ENCODE measurements at places on chromosomes 2 and 18.

GRCh38 chr2:446303-446874, 158.5 kb upstream of the ALKAL2 start:
- DNase-seq, result no peak

GRCh38 chr2:29063646-29064345, 10.5 kb downstream of the PCARE start:
- DNase-seq, result no peak

DNA sequence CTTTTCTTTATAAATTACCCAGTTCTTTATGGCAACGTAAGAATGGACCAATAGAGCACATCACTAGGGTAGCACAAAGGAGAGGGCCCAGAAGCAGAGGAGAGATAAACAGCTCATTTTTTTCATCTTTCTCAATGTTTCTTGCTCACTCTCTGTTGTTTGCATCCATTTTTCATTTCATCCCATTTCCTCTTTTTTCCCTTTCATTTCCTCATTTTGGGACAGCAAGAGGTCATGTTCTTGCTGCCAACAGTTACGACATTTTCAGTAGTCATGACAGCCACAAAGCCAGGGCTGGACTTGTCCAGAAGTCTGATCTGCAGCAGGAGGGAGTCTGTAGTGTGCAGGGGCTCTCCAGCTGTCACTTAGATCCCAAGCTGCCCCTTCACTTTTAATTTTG, 52.7 kb upstream of the CYP1B1 start:
- DNase-seq, result no peak

DNA sequence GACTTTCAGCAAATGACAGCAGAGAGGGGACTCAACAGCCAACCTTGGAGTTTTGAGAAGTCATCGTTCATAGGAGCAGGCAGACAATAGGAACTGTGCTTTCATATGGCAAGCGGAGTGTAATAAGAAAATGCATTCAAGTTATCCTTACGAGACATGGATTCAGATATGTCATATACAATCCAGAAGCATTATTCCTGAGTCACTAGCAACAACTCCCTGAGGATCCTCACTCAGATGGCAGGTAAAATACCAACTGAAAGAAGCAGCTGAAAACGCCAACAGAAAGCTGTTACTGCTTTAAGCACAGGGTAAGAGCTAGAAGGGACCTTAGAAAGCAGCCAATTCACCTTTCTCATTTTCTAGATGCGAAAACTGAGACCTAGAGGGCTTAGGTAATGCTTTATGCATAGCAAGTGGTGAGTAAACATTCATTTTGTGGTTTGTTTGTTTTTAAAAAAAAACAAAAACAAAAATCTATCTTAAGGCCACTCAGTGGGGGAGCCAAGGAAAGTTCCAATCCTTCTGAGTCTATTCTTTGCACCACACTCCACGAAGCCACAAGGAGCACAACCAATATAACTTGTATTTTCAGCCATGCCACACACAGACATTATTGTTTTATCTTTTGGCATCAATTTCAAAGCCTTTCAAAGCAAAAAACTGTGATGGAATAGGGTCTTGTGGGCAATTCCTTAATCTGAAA, 89.1 kb upstream of the RIOK3 start:
- no peak for DNase-seq

DNA sequence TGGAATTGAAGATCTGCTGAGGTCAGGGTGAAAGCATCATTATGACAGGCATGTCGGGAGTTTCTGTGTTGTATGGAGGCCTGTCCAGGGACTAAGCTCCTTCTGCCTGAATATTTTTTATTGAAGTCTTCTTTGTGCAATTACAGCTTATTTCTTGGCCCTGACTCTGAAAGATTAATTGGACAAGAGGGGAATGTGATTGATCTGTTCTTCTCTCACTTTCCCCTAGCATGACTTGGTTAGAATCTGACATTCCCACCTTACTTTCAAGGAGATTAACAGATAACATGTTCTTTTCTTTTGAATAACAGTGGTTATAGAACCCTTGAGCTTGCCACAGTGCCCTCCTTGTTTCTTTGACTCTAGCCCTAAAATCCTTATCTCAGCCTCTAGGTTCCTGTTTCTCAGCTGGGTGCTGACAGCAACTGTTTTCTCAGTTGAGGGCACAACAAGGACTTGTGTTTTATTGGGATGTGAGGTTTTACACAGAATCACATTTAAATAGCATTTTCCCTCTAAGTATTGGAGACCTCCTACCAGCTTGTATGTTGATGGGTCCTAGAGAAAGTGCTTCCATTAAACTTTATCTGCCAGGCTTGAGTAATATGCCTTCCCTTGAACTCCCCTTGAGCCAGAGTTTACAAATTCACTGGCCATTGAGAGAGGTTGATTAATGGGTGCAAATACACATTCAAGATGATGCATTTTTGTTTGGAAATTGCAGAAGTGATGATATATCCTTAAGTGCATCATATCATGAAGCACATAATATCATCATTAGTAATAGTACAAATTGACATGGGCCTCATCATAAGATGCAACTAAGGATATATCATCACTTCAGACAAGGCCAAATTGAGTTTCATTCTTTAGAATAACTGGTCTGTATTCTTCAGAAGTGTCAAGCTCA, 12.5 kb downstream of the TTLL4 start:
- DNase-seq, result no peak

- DNase-seq, result no peak
These were observed 468.9 kb downstream of the PARD3B start for GRCh38 chr2:205014201-205014600.

- no peak for DNase-seq
These were observed 16.0 kb downstream of the INSIG2 start for GRCh38 chr2:118103951-118104940.

DNA sequence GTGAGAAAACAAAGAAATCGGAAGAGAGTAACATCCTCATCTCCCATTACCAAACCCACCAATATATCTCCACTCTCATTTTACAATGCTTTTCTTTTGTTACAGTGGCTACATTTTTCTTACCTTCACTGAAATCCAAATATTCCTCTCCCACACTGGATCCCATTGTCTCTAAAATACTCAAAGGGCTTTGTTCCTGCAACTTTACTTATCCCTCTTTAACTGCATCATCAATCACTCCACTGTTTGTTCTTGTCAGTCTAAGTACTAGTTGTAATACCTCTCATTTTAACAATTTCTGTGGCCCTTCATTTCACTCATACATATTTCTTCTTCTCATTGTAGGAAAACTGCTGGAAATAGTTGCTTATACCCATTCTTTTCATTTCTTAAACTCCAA, 464.2 kb upstream of the PIK3C3 start:
- DNase-seq, result no peak

GRCh38 chr18:2508155-2508554, 63.1 kb downstream of the METTL4 start:
- DNase-seq, result no peak

- DNase-seq, result no peak
These were observed 12.6 kb downstream of the GNLY start for GRCh38 chr2:85706599-85707296.

DNA sequence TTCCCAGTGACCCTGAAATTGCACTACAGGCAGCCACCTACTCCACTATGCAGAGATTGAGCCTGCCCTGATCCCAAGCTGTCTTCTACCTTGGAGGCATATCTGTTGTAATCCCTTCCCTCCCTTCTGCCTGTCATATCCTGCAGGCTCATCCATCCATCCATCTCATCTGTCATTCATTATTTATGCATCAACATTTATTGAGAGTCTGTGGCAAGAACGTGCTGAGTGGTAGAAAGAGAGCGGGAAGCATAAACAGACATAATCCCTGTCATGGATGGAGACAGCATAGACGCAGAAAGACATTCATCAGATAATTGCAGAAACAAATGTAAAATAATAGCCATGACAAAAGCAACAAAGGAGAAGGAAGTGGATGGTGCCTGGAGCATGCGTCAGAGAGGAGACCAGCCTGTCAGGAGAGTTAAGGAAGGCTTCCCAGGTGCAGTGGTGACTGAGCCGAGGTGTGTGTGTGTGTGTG, 110.7 kb upstream of the STPG4 start:
- DNase-seq, result no peak

DNA sequence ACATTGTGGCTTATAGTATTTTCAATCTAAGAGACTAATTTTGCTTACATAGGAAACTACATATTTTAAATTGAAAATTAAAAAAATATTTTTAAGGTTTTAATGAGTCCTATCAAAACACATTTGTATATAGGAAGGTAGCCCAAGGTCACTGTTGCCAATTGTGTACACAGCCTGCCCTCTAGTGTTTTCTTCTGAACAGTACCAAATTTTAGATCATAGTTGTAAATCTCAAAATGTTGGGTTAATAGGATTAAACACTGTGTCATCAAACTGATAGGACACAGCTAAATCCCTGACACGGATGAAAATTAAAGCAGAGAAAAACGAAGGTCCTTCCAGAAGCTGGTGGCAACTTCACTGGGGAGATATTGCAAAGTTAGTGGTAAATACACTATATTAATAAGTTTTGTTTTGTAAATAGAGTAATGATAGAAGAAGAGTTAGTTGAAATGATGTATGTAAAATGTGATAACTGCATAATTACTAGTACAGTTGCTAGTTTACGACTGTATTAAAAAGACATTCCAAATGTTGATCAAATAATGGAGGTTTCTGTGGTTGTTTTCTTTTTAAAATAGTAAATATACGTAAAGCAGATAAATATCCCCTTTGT, 19.7 kb downstream of the CLUL1 start:
- no peak for DNase-seq

DNA sequence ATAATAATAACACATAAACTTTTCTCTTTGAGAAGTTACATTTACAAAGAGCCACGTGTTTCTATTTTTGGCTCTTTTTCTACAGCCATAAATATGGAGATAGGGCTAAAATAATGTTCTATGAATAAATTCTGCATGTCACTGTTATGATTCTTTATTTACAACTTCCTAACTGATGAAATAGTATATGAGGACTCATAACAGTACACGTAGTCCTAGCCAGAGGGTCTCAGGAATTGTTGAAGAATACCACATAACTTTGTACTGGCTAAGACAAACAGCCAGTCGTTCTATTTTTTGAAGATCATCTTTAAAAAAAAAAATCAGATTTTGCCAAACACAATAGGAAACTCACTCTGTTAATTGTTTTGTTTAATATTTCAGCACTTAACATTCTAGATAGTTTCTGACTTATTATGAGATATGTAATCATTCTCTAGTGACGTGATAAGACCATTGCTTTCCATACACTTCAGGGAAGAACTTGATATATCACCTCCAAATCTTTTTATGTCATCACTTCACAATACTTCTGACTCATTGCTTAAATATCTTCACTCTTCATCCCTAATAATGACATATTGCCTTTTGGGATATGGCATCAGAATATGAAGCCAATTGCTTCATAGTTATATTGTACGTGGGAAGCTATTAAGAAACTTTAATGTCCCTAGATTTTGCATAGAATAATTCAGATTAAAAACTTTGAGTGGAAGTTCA, 256.1 kb downstream of the XIRP2 start:
- DNase-seq, result no peak

DNA sequence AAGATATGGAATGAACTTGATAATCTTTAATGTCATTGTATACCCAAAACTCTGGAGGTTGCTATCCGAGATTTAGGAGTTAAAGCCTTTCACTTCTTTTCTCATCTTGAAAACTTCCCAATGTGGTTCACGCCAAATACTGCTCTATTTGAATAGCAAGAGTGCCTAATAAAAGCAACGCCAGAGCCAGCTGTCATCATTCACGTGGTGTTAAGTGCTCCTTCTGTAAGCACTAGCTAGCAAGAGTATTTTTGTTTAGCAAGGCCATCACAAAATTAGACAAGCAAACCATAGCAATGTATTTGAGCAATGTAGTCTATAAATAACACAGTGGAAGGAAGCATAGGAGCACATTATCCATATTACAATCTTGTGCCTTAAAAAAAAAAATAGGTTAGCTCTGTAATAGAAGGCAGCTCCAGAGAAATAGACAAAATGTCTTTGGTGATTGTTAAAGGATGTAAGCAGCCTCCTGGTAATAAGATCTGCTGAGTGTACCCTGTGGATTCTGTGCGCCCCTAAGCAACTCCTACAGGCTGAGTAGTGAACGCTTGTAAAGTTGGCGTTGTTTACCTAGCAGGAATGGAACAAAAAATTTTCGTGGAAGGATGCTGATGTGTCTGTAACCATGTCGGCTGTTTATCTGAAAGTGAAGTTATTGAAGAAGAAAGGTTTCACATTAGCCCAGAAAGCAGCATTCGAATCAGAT, 518.0 kb downstream of the CNTNAP5 start:
- DNase-seq, result no peak

GRCh38 chr18:24397131-24397693, 412 bp downstream of the OSBPL1A start:
- no peak for DNase-seq

DNA sequence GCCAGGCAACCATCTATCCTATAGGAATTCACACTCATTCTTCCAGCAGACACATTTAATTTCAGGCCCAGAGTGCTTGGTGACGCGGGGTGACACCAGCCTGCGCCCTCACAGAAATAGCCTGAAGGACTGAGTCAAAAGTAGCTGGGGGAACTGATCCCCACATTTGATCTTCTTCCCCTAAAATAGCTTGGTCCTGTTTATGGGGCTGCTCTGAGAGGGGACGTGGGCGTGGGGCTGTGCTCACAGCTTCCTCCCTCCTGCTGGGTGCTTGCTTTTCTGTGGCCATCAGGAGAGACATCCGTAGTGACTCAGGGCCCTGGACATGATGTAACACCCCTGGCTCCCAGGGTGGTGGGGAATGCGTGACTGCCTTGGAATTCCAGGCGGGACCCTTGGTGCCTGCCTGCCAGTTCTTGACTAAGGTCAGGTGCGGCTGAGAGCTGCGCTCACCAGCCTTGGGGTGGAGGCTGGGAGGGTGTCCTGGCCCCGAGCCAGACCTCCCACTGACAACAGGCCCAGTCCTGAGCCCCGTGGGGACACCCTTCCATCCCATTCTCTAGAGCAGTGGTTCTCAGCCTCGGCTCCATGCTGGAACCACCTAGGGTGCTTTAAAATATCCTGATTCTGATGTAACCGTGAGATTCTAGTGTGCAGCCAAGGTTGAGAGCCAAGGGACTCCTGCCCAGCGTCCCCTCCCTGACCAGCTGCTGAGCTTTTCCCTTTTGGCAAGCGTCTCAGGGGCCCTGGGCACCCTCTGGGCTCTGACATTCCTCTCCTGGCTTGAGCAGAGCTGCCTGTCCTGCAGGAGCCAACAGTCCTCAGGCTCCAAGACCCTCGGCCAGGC, 47.4 kb upstream of the SMAD7 start:
- DNase-seq, result peak; percentile 30

DNA sequence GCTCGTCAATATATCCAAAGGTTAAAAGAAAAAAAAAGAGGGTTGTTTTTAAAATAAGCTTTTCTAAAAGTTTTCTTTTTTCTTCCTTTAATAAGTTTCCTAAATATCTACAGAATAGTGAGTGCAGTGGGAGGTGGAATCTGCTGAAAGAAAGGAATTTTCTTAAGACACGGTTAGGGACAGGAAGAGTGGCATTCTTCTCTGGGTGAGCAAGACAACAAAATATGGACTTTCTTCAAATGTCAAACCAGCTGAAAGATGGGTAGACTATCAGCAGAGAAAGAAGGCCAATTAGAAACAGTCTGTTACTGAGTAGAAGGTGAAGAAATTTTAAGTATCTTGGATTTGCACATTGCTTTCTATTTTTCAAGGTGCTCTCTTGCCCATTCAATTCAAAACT, 222.7 kb upstream of the PIK3C3 start:
- no peak for DNase-seq
